Activated T-helper 1 cell treated with anti-CD3 and anti-CD28 coated beads, Interleukin-2, amount 50 U/mL, for 16 hours (primary cell): ENCODE measurements at places on chromosomes 12 and 14.

DNA sequence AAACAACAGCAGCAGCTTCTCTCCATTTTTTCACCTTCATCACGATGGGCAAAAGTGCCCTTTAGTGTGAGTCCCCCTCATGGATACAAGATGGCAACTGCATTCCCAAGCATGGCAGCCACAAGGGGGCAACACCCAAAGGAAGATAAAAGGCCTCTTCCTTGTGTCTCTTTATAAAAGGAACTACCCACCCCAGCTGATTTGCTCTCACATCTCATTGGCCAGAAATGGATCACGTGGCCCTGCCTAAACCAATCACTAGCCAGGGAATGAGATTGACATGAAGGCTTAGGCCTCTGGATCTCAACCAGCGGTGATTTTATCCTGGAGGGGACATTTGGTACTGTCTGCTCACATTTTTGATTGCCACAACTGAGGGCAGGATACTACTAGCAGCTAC is 21.9 kb upstream of the IFT81 start:
- no peak for DNase-seq

DNA sequence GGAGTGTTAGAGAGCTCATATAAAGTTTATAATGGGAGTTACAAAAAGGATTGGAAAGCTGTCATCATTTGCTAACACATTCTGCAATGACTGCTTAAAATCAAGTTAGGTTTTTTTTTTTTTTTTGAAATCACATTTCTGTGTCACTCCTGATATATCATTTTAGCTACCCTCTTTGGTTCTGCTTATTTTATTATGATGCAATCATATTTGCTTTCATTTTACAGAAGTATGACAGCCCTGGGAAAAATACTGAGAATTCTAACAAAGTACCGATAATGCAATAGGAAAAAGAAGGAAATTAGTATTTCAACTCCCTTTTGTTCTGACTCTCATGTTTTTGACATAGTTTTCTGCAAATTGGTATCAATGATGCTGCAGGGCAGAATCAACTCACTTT is 71.6 kb upstream of the MDGA2 start:
- DNase-seq = no peak

DNA sequence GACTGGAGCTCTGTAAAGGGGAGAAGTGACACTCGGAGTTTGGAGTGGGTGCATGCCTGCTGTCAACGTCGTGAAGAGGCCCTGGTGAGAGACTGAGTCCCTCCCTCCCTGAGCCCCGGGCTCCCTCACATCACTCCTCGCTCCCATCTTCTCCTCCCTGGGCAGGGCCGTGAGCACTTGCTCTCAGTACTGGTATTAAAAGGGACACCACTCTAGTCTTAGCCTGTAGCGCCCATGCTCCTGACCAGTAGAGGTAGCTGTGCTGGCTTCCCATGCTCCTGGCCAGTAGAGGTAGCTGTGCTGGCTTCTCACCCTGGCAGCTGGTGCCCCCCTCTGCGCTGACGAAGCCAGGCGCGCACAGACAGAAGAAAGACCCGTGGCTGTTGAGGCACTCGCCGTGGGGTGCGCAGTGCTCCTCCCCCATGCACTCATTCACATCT is 14.7 kb downstream of the ISCA2 start:
- DNase-seq = no peak

GRCh38 chr14:105087963-105088811 is 23.0 kb upstream of the GPR132 start:
- no peak for DNase-seq

DNA sequence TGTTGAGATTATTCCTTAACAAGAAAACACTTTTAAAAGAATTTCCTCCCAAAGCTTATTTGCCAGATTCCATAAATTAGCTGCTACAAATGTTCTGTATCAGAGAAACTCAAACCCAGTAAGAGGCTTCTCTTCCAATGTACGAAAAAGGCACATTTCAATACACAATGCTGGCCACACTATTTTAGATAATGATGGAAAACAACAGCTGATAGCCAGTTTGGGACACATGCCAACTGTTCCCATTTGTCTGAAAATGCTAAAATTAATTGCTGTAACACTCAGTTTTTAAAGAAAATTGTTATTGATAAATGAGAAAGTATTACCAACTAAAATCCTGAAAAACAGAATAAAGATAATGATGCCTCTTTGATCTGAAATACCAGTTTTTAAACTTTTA is 4.4 kb downstream of the CFL2 start:
- DNase-seq = no peak

GRCh38 chr12:52901715-52902541 is 2.9 kb downstream of the KRT8 start:
- no peak for DNase-seq

GRCh38 chr12:101298426-101298825 is 18.5 kb downstream of the UTP20 start:
- no peak for DNase-seq

- DNase-seq = no peak
Observed at GRCh38 chr14:104020471-104020870, 65.0 kb upstream of the ASPG start.

GRCh38 chr14:100840286-100841065 is 14.6 kb downstream of the MEG3 start:
- DNase-seq = no peak

GRCh38 chr12:131799828-131800593 is 28.2 kb upstream of the MMP17 start:
- no peak for DNase-seq

DNA sequence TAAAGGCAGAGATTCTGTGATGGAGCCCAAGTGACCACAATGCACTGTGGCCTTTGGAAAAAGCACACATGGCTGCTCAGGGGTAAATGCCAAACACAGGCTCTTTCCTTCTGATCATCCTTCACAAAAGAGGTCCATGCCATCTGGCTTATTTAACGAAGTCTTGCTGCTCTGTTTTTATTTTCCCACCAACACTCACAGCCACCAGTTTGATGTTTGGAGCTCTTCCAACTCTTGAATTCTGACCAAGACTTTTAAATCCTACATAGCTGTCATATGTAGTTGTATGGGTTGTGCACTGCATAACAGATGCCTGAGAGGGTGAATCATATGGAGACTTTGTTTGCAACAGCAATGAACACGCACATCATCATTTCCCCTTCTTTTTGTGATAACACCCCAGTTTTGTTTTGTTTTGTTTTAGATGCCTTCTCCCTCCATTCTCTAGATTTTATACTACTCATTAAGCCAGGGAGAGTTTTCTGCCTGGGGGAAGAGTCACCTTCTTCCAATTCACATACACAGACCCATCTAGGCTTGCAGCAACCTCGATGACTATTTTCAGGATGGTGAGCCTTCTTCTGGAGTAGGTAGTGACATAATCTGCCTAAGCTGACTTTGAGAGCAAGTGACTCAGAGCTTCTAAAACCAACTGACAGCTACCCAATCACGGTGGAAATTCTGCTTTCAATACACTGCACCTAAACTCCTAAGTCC is 145.2 kb upstream of the WSCD2 start:
- no peak for DNase-seq

- DNase-seq = no peak
Observed at GRCh38 chr12:124537525-124538193, 29.8 kb downstream of the NCOR2 start.

GRCh38 chr12:12608557-12608957 is 3.1 kb upstream of the CREBL2 start:
- no peak for DNase-seq

GRCh38 chr14:87894920-87895319 is 98.1 kb downstream of the GALC start:
- DNase-seq = no peak

GRCh38 chr12:126944684-126945083 is 1322.3 kb upstream of the TMEM132C start:
- no peak for DNase-seq

DNA sequence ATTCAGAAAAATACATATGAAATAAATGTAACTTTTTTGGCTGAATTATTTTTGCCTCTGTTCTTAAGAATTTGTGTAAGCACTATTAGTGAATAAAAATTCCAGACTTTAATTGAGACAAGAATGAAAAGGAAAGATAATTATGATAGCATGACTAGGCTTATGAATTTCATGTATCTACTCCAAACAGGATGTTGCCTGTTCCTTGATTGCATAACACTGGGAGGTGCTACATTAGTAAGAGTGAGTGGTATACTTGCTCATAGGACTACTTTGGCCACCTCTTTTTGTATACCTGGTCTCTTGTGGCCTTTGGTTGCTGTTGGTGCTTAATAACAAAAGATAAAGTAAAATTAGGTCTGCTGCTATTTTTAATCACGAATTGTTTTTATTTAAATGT is 112.8 kb downstream of the NAV3 start:
- DNase-seq = no peak
